ENCODE measurements at places on chromosomes 1 and 21.

GRCh38 chr1:197958438-197959305 lies 41.5 kb downstream of the LHX9 start:
- no peak for DNase-seq

- DNase-seq: no peak
Measured at GRCh38 chr1:46110521-46110920, 21.9 kb downstream of the PIK3R3 start.

DNA sequence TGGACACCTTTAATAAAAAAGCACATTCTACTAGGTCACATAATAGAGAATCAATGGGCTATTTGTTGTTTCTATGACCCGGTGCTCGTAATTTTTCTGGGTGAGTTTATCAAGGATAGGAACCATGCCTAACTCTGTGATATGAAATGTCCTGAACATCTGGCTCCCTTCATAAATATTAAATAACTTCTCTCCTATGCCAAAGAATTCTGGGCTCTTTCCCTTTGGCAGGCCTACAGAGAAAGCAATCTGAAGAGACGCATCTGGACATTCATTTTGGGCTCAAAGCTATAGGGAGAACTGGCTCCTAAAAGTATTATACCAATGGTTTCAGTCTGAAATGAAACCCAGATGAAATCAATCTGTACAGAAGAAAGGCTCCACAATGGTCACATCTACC lies 38.8 kb upstream of the ANGPTL7 start:
- DNase-seq: no peak

GRCh38 chr1:228487336-228488124 lies at the start of gene RNF187:
Gene RNF187 (plus strand): TSS chr1:228487382.
- peak; percentile 87 for DNase-seq

- DNase-seq: no peak
Measured at GRCh38 chr1:168942165-168942564, 164.3 kb upstream of the ATP1B1 start.

GRCh38 chr1:208535511-208535910 lies 291.3 kb upstream of the PLXNA2 start:
- no peak for DNase-seq

DNA sequence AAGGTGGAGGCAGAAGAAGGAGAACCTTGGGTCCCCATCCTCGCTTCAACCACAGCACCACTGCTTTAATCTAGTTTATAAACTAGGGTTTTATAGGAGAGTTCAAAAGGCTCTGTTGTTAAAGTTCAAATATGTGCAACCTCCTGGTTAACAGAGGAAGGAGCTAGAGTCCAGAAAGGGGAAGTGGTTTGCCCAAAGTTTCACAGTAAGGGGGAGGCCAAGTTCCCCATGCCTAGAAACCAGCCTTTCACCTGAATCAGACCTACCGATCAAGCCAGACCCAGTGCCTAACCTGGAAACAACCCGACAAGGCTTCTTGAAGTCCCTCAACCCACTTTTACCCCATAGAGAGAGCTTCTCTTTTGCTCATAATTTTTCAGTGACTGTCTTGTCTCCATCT lies 106.5 kb downstream of the PLPP3 start:
- DNase-seq: no peak

- no peak for DNase-seq
Measured at GRCh38 chr21:42386034-42386591, 9.7 kb downstream of the TMPRSS3 start.

DNA sequence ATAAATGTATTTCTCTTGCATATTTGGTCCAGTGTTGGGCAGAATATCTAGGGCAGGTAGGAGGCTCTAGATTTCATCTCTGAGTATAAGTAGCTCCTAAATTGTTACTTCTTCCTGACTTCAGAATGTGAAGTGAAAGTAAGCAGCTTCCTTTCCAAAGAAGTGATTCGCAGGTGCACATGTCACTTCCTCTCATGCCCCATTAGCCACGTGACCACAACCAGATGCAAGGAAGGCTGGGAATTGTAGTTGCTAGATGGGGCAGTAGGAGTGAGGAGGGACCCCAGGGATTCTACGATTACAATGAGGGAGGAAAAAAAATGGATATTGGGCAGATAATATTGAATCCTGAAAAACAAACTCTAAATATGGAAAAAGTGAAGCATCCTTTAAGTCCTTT lies 113.2 kb upstream of the CYYR1 start:
- peak; percentile 31 for DNase-seq

Data from D341Med (cell line).